ENCODE measurements at places on chromosomes 5 and 9.
A peak's percentile ranks its signal among the peaks of the same experiment; 100 is the strongest.

DNA sequence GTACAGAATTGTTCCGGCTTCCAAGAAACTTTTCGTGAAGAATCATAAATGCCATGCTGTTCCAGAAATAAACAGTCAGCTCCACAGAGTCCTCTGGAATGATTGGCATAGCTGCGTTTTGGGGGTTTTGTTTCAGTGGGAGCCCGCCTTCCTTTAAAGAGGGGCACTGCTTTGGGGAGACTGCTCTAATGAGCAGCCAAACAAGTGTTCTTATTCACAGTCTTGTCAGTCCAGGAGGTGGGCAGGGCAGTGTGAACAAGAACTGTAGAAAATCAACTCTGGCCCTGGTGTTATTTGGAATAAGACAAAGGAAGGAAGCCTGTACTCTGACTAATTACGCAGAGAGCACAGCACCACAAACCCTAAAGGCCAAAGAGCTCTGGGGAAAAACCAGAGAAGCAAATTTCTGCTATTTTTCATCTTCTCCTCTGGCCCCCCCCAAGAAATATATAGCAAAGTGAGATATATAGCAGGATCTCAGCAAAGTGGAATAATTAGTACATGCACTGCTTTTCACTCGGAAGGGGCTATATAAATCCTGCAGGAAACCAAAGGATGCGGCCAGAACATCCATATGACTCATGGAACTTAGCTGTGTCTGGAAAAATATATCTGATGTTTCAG is 92.9 kb downstream of the GLDC start:
- DNase-seq: no peak

GRCh38 chr5:36392818-36393217 is 91.1 kb upstream of the RANBP3L start:
- DNase-seq: no peak

- DNase-seq: no peak
These were observed 66.5 kb upstream of the SPIN1 start for GRCh38 chr9:88321764-88322163.

GRCh38 chr5:8844206-8844605 is 701.7 kb downstream of the SEMA5A start:
- DNase-seq: no peak

- DNase-seq: no peak
These were observed 57.5 kb downstream of the ZNF510 start for GRCh38 chr9:96720435-96720834.

DNA sequence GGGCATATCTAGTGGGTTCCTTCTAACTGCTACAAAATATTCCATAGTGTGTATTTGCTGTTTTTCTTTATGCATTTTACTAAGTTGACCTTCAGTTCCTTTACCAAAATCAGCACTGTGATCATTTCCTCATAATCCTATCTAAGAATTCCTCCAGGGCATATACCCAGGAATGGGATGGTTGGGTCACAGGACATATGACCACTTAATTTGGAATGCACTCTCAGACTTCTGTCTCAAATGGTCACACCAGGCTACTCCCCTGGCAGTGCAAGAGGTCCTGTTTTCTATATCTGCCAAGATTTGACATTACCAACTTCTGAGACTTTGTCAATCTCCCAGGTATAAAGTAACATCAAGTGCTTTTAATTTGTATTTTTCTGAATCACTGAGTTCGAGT is 63.9 kb downstream of the ADAMTS12 start:
- no peak for DNase-seq

DNA sequence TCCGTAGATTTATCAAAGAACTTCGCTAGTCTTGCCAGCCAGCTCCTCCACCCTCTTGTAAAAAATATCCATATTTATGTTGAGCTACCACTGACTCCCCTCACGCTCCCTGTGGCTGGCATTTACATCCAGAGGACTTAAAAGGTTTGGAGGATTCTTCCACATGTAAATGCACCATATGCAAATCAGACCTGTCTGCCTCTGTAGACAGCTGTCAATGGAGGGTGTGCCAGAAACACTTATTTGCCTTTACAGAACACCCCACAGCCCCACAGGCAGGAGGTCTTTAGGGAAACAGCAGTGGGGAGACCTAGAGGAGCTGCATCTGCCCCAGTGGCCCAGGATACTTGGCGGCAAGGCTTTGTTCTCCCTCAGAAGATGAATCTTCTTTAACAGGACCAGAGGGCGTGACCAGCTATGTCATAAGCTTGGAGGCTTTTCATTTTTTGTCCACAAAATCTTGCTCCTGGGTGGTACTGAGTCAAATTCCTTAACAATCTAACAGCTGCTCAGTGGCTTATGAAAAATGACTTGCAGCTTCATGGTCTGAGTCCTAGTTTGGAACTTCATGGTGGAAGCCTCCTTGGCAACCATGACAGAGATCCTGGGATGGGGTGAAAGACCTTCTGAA is 535.8 kb downstream of the EBF1 start:
- DNase-seq: no peak

DNA sequence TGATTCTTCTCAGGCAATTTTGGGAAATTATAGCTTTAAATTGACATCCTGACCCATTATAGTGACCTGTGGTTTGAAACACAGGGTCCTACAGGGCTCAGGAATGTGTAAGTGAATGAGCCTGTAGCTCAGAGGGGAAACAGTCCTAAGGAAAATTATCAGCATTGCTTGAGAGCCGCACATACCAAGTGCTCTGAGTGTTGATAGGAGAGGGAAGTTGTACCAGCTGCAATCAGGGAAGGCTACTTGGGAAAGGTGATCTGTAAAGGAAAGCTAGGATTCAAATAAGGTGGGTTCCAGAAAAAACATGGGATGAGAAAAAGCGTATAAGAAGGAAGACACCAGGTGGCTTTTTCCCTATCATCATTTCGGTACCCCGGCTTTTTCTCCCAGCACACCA is 4.4 kb upstream of the SLC25A51 start:
- DNase-seq: no peak

DNA sequence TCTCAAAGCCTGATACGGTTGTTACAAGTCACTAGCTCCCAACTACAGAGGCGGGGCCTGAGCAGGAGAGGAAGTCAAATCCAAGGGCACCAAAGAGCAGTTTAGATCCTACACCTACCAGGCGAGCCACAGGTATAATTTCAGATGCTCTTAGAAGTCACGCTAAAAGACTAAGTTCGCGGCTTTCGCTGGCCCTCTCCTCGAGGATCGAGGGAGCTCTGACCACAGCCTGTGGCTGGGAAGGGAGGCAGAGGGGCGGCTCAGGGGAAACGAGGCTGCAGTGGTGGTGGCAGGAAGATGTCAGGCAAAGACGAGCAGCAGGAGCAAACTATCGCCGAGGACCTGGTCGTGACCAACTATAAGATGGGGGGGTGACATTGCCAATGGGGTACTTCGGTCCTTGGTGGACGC is 48.6 kb downstream of the SEMA4D start:
- no peak for DNase-seq

GRCh38 chr9:134663084-134663483 is 21.5 kb downstream of the COL5A1 start:
- no peak for DNase-seq

GRCh38 chr9:20997503-20998076 is 33.9 kb downstream of the HACD4 start:
- no peak for DNase-seq

DNA sequence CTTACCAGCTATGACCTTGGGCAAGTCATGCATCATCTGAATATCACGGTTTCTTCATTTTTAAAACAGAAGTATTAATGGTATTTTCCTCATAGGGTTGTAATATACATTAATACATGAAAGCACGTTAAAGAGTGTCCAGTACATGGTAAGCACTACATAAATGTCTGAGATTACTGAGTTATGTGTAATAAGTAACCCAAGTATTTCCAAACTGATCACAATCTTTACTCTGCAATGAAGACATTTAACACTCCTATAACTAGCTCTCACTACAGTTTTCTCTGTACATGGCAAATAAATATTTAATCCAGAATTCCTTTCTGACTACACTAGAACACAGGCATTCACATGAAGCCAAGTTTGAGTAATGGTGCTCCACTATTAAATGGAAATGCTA is 4.0 kb downstream of the GLDC start:
- no peak for DNase-seq

DNA sequence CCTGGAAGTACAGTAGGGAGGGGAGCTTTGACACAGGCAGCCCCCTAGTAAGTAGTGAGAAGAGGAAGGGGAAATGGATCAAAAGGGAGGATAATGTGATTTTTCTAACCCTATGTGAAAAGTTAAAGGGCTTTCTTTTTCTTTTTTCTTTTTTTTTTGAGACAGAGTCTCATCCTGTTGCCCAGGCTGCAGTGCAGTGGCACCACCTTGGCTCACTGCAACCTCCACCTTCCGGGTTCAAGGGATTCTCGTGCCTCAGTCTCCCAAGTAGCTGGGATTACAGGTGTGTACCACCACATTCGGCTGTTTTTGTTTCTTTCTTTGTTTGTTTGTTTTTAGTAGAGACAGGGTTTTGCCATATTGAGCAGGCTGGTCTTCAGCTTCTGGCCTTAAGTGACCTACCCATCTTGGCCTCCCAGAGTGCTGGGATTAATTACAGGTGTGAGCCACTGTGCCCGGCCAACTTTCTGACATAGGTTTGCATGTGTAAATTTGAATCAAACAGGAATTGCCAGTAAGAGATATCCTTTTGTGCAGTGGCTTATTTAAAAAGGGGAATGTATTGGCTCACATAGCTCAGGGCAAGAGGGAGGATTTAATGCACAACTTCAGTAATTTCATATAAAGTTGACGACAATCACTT is 13.4 kb upstream of the PRDM6 start:
- no peak for DNase-seq

DNA sequence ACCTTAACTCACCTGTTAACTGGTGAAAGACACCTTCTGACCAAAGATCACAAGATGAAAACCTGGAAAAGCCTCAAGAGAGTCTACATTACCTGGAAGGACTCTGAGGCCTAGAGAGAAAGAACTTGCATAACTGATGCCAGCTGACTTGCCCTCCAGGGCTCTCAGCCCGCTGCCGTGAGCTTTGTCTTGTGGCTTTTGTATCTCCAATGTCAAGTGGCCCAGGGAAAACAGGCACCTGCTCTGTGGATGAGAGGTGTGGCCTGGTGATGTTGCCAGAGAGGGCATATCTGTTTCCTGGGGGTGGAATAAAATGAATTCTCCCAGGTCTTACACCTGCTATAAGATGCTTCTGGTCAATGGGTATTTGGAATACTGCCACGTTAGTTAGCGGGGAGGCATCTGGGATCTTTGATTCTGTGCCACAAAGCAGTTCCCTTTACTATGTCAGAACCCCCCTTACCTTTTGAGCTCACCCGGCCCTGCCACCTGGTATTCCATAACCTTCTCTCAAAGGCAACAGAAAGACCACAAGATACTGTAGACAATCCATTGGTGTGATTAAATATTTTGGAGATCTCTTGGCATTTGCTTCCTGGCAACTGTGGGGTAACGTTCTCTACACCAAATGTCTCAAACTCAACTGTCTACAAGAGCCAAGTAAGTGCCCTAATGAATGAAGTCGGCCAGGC is 54.9 kb upstream of the N4BP3 start:
- DNase-seq: peak; percentile 83

DNA sequence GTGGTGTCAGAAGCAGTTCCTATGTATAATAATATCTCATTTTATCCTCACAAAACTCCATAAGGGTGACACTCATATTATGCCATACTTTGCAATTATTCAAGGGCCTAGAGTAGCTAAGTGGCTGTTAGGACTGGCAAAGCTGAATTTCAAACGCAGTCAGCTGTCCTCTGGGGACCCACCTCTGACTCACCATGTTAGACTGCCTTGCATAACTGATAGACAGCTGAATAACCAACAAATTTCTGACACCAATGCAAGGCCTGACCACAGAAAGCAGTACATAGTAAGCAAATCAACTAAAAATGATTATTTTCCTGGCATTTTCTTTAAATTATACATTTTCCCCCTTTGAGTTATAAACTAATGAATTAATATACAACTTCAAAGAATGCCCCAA is 251.6 kb upstream of the PTGER4 start:
- DNase-seq: no peak

DNA sequence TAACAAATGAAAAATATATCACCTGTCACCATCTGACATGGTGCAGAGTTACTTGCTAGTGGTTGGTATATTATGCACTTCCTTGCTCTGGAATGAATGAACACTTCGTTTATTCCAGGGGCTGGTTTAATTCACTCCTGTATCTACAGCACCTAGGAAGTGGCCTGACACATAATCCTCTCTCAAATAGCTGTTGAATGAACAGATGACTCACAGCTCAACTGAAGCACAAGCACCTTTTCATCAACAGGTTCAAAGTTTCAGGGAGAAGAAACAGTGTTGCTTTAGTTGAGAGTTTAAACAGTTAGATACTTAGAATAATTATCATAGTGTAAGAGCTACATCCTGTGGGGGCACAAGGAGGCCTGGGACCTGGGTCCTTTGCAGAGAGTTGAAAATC is 135.0 kb upstream of the DAP start:
- no peak for DNase-seq

GRCh38 chr5:110751902-110752762 is 13.3 kb downstream of the SLC25A46 start:
- DNase-seq: no peak

- DNase-seq: no peak
These were observed 101.3 kb downstream of the SH3TC2 start for GRCh38 chr5:148961261-148962199.

- DNase-seq: no peak
These were observed 8.9 kb downstream of the IPO11 start for GRCh38 chr5:62421414-62421813.

DNA sequence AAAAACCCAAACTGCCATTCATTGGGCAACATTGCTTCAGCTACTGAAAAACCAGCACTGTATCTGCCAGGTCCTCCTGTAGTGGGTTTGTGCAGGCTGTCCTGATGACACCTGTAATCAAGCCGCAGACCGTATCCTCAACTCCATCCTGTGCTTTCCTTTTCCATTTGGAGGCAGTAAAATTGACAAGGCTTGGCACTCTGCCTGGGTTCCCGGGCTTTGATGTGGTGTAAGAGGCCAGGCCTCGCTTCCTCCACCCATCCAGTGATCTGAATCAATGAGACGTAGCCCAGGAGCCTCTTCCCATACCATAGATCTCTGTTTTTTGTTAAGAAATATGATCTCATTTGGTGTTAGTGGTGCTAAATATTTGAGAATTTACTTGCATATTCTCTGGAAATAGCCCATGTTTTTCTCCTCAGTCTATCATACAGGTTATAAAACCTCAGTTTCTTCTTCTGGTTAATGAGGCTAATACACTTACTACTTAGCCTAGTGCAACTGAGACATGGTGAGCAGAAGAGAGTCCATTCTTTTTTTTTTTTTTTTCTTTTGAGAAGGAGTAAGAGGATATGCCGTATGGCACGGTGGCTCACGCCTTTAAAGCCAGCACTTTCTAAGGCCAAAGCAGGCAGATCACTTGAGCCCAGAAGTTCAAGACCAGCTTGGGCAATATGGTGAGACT is 34.8 kb downstream of the LSM11 start:
- DNase-seq: peak; percentile 81

Data from NCI-H1092 treated with DMSO at 0.1 percent for 48 hours (cell line).